ENCODE measurements at places on chromosomes 13 and 19. TPM values are rescaled to one million over a fixed set of nuclear protein-coding genes. Genes with fewer than 3 reads are reported as not detected.

GRCh38 chr19:29056535-29056934 lies 156.4 kb downstream of the UQCRFS1 start:
- DNase-seq: no peak

DNA sequence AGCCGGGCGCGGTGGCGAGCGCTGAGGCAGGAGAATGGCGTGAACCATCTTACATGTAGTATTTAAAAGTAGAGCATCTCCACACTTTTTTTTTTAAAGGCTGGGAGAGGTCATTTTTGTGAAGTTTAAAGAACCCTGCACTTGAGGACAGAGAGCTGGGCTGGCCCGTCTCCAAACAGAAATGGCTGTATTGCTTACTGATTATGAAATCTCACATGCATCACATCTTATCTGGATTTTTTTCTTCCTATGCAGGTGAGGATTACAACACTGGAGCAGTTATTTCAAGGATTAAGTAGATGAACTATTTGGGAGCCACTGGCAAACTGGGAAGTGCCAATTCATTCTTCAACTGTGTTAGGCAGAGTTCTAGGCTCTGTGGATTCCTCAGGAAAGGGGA lies 59.5 kb downstream of the TEX26 start:
- no peak for DNase-seq

- no peak for DNase-seq
These were observed 31.9 kb downstream of the PAK4 start for GRCh38 chr19:39157275-39157996.

DNA sequence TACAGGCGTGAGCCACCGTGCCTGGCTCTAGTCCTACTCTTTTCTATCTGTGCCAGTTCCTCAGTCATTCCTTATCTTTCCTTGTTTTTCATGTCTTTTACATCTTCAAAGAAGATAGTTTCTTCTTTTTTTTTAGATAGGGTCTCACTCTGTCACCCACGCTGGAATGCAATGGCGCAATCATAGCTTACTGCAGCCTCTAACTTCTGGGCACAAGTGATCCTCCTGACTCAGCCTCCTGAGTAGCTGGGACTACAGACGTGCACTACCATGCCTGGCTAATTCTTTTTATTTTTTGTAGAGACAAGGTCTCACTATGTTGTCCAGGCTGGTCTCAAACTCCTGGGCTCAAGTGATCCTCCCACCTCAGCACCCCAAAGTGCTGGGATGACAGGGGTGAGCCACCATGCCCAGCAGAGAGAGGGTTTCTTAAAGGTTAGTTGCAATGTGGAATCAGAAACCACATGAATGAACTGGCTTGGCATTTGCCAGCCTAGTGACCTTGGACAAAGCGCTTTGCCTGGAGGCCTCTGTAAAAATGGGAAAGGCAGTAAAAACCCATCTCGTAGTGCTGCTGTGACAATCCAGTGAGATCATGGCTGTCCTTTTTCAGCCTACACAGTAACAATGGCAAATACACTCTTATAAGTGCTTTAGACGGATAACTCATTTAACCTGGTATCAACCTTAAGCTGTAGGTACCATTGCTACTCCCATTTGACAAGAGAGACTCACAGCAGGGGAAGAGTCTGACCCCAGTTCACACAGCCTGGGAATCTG lies 3.9 kb downstream of the ACP7 start:
- no peak for DNase-seq

Gene CYP2A7
- total RNA-seq: not detected

Gene DNAJC15
- total RNA-seq: 7.7 TPM

- no peak for DNase-seq
These were observed 76.2 kb upstream of the TNFSF11 start for GRCh38 chr13:42497798-42498197.

DNA sequence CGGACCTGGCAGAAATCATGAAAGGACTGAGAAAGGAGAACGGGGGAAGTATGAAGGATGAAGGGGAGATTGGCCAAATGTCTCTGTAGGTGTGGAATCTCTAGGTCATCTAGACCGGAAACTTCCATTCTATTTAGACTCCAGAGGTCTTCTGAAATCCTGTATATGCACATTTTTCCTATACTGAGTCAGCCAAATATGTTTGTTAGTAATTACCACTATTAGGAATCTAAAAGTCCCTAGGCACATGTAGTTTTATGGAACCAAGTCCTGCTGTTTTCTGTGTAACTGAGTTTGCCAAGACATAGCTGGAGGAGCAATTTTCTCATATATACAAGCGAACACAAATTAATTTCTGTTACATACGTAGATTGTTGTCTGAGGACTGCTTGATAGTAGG lies 498.1 kb downstream of the GPC5 start:
- no peak for DNase-seq

GRCh38 chr13:98536729-98537128 lies 40.2 kb downstream of the STK24 start:
- DNase-seq: no peak

Gene PRRG2
- total RNA-seq: 0.56 TPM

Measured in natural killer cell (primary cell).